ENCODE measurements at places on chromosomes 2 and 18. TPM values are rescaled to one million over a fixed set of nuclear protein-coding genes. Genes with fewer than 3 reads are reported as not detected.

Gene ALK
- total RNA-seq, result not detected

Gene NIFK
- 58.4 TPM for total RNA-seq

Gene TTC32
- total RNA-seq, result 37.2 TPM

Gene NEU4
- total RNA-seq, result not detected

Gene IL36RN
- not detected for total RNA-seq

Gene LYPD1
- not detected for total RNA-seq

Gene L3MBTL4
- 0.05 TPM for total RNA-seq

Gene SLC9A4
- total RNA-seq, result 0.18 TPM

Gene ASTL
- 1.9 TPM for total RNA-seq

Gene GALR1
- total RNA-seq, result not detected

Gene LRP2
- total RNA-seq, result 0.68 TPM

Gene QPCT
- not detected for total RNA-seq

Gene M1AP
- total RNA-seq, result not detected

Gene AFF3
- 0.09 TPM for total RNA-seq

Measured in activated CD8-positive, alpha-beta memory T cell treated with anti-CD3 and anti-CD28 coated beads, Interleukin-2, amount 10 ng/mL, durations not matched to agents 7 days and 5 days (primary cell).